ENCODE measurements at places on chromosomes 13 and 19.
A peak's percentile ranks its signal among the peaks of the same experiment; 100 is the strongest.

DNA sequence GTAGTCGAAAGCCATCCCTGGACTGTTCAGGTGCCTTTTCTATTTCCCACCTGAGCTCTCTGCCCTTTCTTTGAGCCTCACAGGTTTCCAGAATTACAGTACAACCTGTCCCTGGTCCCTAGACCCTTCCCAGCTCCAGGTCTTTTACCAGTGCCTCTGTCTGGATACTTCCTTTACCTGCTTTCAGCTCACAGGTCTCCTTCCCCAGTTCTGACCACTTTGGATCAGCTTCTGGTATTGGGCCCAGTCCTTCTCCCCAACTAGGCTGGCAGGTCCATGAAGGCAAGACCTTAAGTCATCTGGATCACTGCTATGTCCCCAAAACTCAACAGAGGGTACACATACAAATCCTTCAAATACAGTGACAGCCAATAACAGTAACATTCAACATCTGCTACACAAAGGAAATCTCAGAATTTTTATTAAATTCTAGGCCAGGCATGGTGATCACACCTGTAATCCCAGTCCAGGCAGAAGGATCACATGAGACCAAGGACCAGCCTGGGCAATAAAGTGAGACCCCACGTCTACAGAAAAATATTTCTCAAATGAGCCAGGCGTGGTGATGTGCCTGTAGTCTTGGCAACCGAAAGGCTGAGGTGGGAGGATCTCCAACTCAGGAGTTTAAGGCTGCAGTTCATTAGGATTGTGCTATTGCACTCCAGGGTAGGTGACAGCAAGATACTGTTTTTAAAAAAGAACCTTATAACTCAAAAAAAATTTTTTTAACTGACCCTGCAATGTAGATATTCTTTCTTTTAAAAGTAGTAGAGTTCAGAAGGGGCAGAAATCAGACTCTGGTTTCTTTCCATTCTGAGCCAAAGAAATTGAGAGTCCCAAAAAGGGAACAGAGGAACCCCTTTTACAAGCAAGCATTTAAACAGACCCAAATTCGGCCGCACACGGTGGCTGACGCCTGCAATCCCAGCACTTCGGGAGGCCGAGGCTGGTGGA, 1.3 kb downstream of the RPS16 start:
- no peak for DNase-seq

GRCh38 chr13:40422588-40423235, 243.7 kb downstream of the FOXO1 start:
- no peak for DNase-seq

GRCh38 chr19:4267101-4267900, 11.8 kb upstream of the SHD start:
- peak; percentile 81 for DNase-seq

DNA sequence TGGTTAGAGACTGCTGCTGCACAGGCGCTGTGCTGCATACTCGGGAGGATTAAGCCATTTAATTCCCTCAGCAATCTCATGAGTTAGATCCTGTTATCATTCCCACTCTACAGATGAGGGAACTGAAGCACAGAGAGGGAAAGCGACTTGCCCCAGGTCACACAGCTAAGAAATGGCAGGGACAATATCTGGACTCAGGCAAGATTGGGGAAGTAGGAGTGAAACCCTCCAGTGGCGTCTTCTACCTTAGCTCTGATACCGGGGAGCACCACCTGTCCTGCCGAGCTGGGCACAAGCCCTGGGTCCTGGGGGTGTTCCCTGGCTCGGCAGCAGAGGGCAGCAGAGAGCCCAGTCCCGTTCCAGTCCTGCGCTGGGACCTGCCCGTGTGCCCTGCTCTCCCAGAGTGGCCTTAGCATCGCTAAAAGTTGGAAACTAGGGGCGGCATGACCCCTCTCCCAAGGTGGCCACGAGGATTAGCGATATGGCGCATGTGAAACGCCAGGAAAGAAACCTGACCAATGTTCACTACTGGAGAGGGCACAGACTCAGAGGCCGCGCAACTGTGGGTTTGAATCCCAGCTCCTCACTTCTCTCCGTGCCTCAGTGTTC, 20.5 kb downstream of the CYTH2 start:
- DNase-seq, result peak; percentile 98

- DNase-seq, result no peak
Measured at GRCh38 chr19:44196772-44197171, 15.6 kb upstream of the ZNF227 start.

GRCh38 chr13:76350399-76350798, 535.8 kb downstream of the KCTD12 start:
- no peak for DNase-seq

DNA sequence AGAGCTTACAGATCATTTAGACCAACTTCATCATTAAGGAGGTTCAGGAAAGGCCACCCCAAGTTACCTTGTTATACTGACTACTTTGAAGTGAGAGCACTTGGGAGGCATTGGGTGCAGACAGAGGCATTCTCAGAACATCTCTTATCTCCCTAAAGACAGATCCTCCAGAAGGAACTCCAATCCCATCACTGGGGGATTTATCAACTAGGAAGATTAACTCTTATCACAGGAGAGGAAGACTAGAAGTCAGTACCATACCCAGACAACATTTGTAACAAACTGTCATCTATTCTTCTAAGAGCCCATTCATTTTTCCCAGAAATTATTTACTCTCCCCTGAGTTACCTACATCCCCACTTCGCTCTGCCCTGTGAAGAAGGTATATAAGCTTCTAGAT, 5.8 kb upstream of the RFXAP start:
- DNase-seq, result no peak

GRCh38 chr19:43773725-43774102, 7.1 kb downstream of the KCNN4 start:
- no peak for DNase-seq

DNA sequence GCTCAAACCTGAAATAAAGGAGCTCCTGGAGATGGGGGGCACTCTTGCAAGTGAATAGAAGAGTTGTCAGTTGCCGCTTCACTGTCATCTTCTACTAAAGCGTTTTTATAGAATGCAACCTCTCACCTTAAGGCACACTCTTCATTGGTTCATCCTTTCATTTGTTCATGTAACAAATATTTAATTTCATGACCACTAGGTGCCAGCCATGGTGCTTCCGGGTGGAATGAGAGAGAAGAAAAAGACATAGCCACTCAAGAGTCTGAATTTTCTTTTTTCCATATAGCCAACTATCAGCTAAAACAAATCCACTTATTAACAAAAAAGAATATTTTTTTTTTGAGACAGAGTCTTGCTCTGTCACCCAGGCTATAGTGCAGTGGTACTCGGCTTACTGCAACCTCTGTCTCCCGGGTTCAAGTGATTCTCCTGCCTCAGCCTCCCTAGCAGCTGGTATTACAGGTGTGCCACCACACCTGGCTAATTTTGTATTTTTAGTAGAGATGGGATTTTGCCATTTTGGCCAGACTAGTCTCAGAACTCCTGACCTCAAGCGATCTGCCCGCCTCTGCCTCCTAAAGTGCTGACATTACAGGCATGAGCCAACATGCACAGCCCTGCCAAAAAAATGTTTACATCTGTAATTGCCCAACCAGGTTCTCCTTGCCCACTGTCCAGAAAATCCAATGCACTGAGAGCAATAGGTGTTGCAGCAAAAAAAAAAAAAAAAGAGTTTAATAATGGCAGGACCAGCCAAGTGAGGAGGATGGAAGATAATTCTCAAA, 22.1 kb upstream of the SACS start:
- DNase-seq, result no peak

DNA sequence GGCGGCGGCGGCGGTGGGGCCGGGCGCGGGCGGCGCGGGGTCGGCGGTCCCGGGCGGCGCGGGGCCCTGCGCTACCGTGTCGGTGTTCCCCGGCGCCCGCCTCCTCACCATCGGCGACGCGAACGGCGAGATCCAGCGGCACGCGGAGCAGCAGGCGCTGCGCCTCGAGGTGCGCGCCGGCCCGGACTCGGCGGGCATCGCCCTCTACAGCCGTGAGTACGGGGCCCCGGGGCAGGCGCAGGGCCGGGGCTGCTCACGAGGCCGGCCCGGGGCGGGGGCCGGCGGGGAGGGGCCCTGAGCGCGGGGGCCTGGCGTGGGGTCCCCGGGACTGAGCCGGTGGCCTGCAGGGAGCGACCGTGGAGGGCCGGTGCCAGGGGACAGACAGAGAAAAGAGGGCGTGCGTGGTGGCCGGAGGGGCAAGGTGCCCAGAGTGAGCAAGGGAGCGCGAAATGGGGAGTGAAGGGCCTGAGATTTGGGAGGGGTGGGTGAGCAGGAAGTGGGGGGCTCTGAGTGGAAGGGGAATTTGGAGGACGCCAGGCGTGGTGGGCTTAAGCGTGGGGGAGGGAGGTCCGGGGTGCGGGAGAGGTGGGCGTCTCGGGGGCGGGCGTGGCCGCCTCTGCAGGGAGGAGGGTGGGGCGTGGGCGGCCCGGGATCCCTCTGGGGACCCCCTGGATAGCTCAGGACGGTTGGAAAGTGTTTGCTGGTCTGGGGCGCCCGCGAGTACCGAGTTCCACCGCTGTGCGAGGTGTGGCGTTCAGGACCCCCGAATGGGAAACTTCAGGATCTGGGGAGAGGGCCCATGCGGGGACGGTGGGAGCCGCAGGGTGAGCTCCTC, 575 bp downstream of the CARM1 start:
- DNase-seq, result no peak

- no peak for DNase-seq
Measured at GRCh38 chr13:113532156-113532806, 41.8 kb upstream of the DCUN1D2 start.

DNA sequence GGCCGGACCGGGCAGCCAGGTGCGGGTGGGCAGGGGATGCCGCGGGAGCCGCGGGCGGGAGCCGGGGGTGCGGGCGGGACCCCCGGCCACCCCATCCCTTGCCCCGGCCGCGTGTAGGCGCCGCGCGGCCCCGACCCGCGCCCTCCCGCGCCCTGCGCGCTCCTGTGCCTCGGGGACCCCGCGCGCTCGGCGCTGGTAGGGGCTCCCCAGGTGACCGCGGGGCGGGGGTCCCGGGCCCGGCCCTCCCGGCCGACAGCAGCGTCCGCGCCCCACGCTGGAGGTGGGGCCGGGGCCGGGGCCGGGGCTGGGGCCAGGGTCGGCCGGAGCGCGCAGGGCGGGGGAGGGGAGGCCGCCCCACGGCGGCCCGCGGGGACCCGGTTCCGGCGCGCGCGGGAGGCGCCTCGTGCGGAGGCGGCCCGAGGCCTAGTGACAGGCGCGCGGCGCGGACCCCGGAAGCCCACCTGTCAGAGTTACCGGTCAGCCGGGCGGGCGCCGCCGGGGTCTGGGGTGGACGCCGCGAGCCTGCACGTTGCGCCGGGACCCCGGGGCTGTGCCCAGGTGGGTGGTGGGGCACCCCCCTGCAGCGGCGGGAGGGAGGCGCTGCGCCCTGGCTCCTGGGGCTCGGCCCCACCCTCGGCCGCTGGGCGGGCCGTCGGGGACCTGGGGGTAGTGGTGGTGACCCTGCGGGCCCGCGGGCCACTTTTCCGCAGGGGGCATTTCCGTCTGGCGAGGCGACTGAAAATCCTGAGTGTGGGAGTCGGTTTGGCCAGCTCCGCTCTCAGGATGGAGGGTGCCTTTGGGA, 518 bp downstream of the TFDP1 start:
- DNase-seq, result peak; percentile 34

- DNase-seq, result no peak
Measured at GRCh38 chr19:28497137-28497536, 715.8 kb downstream of the UQCRFS1 start.

GRCh38 chr13:105048677-105049076, 1486.8 kb downstream of the EFNB2 start:
- DNase-seq, result no peak

- DNase-seq, result no peak
Measured at GRCh38 chr13:50222569-50223332, 207.5 kb downstream of the KCNRG start.

- DNase-seq, result peak; percentile 91
Measured at GRCh38 chr19:38685666-38686529, 38.4 kb downstream of the ACTN4 start.

GRCh38 chr13:40145139-40145538, 489.7 kb downstream of the COG6 start:
- DNase-seq, result no peak

DNA sequence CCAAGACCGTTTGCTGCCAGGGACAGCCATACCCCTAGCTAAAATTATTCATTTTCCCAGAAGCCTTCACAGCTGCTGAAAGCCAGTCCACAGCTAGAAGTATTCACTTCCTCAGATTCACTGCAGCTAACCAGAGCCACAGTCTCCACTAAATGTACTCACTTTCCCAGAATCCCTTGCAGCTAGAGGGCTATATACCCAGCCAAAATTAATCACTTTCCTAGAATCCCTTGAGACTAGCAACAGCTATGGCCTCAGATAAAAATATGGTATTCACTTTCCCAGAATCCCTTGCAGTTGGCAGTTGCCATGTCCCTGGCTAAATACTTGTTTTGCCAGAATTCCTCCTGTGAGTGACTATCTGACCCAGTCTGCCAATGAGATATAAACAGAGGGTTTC, 13.8 kb upstream of the MEIS3 start:
- no peak for DNase-seq

DNA sequence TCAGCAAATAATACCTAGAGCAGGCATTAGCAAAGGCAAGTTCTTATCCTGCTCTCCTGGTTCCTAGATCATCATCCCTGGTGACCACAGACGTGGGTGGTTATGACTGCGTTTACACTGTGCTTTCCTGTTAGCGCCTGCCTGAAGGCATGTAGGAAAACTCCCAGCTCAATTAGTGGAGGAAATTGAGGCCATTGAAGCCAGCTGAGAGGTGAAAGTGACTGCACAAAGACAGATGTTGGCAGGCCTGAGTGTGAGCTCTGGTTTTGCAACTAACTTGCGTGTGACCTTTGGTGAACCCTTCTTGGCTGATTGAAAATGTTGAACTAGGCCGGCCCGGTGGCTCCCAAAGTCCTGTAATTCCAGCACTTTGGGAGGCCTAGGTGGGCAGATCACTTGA, 17.5 kb upstream of the NWD1 start:
- no peak for DNase-seq

DNA sequence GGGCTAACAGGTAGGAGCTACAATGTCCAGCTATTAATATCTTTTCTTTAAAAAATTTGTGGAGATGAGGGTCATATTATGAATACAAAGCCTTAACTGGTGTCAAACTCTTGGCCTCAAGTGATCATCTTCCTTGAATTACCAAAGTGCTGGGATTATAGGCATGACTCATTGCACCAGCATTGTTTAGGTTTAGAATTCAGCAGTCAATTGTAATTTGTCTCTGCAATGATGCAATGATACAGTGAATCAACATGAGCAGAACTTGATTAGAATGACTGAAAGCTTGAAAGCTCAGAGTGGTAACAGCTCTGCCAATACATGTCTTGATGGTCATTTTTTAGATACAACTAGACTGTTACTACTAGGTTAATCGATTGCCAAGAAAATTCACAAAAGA, 752.8 kb upstream of the MIR17HG start:
- no peak for DNase-seq

All from HT-29 (cell line).